ENCODE measurements at places on chromosomes 5 and 9.

DNA sequence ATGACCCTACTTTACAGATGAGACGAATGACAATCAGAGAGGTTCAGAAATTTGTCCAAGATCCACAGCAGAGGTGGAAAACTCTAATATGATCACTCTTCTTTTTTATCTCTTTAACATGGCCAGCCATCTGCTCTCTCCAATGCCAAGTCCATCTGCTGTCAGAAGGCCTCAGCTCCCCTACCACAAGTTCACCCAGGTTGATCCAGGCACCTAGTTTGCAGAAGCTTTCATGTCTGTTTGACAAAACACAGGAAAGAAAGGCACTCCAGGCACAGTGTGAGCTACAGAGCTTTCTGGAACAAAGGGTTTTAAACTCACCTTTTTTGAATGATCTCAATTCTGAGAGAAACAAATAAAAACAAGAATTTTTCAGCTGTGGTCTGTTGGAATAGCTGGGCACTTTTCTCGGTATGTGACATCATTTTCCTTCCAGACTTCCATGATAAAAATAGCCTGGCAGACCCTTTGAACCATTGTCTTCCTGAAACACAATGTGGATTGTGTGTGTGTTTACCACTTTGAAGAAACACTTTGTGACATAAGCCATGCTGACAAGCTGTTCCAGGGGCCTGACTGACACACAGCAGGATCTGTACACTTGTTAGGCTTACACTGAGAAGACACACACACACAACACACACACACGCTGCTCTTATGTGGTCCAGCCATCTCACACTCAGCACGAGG, 214.3 kb downstream of the AGTPBP1 start:
- DNase-seq = no peak

DNA sequence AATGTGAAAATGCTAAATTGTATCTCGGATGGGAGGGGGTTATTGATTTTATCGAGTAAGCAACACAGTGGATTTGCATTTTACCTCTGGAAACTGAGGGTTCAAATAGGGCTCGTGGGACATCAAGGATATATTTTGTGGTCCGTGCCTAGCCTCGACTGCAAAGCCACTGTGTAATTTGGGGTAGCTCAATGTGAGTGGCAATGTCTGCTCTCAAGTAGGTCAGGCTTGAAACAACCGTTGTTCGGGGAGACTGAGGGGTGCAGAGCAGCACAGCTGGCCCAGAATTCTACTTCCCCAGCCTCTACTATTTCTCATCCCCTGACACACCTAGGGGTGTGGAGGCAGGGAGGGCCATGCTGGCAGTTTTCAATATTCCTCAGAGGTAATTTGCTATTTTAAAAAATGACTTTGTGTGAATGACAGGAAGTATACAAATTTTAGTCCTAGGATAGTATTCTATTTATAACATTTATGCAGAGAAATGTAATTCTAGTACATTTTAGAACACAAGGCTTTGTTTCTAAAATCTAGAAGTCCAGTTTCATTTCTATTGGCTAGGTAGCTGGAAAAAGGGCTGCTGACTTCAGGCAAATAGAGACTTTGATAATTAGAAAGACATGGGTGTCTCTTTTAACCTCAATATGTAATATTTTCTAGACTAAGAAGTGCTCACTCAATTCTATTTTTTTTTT, 1.4 kb upstream of the DAB2 start:
- no peak for DNase-seq

GRCh38 chr9:105681724-105682123, 12.6 kb upstream of the TMEM38B start:
- DNase-seq = no peak

- DNase-seq = no peak
Measured at GRCh38 chr9:18393340-18394130, 80.4 kb upstream of the ADAMTSL1 start.

- DNase-seq = no peak
Measured at GRCh38 chr5:37310360-37310759, 60.5 kb downstream of the NUP155 start.

GRCh38 chr5:21452449-21452848, 1400.7 kb downstream of the CDH12 start:
- no peak for DNase-seq

GRCh38 chr5:68251386-68251785, 35.8 kb downstream of the PIK3R1 start:
- peak; percentile 12 for DNase-seq

- no peak for DNase-seq
Measured at GRCh38 chr5:81181576-81182316, 51.4 kb upstream of the CKMT2 start.

DNA sequence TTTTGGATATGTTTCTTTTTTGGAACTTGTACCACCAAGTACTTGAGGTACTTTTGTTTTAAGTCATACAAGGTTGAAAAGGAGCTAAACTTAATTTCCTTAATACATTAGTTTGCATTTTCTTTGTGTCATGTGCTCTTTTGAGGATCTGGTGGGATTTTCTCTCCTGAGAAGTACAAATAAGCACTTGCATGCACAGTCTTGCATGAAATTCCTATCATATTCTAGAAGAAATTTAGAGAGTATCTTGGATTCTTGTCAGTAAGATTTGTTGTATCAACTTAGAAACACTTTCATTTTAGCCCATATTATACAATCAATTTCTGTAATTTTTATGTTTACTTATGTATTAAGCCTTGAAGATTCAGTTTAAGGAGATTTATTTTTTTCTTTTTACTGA, 64.9 kb downstream of the CCNH start:
- no peak for DNase-seq

GRCh38 chr9:113648586-113648985, 185.1 kb downstream of the RGS3 start:
- no peak for DNase-seq

DNA sequence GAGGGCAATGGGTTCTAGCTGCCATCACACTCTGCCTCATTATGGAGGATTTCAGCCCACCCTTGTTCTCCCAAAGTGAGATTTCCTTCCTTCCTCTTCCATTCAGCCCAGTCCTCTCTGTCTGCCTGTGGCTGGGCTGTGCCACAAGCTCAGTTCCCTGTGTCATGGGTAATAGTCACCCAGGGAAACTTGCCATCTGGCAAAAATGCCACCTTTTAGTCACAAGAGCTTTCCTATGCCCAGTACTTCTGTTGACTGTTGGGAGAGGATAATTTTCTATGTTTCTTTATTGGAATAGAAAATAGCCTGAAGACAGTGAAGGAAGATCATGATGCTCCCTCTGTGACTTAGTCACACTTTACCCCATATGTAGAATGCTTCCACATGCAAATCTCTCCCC, 71.4 kb downstream of the TLR4 start:
- DNase-seq = no peak

- DNase-seq = no peak
Measured at GRCh38 chr9:21677387-21677786, 125.0 kb upstream of the MTAP start.

DNA sequence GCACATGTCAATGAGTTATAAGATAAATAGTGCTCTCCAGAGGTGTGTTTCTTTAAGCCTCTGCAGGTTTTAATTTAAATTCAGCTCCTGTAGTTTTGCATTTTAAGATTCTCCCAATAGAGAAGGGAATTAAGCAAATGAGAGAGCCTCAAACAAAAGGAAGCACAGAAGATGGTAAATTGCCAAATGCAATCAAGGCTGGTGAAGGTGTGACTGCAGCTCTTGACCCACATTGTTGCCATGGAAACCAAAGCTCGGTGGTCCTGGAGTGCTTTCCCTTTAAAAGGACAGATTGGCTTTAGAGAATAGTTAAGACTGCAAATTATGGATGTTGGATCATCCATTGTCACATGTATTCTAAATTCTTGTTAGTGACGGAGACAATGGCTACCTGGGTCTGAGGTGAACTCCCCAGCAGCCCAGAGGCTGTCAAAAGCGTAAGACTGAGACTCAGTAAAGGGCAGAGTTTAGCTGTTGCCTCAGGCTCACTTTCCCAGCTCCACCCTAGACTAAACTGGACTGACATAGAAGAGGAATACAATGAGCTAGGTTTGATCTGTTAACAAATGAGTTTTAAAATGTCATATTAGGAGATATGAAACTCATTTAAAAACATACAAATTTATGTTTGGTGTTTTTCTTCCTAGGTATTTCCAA, 12.3 kb downstream of the GAPT start:
- no peak for DNase-seq

GRCh38 chr5:26482810-26483375, 555.5 kb downstream of the CDH9 start:
- no peak for DNase-seq

DNA sequence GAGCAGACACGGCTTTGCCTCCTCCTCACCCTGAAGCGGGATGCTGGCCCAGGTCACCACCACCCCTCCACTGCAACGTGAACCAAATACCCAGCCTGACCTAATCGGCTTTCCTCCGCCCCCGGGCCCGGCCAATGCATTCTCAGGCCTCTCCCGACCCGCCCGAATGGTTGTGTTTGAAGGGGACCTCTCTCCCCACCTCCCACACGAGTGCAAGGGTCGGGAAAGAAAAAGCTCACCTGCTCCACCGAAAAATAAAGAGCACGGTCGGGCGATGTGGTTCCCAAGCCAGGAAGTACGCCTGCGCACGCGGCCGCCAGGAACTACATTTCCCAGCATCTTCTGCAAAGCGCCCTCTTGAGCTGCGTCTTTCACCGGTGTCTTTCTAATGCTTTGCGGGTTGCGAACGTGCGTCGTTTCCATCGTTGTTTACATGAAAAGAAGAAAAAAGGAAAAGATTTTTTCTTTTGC, at the start of gene ZNF883:
TSS of gene ZNF883 (minus strand) at position 282 of the 471 bp plus-strand sequence.
- DNase-seq = peak; percentile 53

DNA sequence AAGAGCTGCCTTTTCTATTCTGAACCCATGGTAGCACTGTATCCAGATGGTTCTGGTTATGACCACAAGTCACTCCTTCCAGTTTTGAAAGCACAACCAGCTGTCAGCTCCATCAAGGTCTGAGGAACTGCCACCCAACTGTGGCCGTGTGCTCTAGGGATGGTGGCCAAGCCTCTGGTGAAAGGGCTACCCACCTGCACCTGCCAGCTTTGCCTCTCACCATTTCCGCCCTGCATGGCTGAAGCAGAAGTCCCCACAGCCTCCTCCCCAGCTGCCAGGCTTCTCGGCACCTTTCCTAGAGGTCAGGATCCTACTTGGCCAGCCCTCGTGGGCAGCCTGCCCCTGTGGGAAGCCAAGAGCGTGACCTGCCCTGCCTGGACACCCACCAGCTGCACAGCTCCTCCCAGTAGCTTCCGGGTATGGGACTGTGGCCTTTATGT, 16.8 kb downstream of the SEMA5A start:
- no peak for DNase-seq

DNA sequence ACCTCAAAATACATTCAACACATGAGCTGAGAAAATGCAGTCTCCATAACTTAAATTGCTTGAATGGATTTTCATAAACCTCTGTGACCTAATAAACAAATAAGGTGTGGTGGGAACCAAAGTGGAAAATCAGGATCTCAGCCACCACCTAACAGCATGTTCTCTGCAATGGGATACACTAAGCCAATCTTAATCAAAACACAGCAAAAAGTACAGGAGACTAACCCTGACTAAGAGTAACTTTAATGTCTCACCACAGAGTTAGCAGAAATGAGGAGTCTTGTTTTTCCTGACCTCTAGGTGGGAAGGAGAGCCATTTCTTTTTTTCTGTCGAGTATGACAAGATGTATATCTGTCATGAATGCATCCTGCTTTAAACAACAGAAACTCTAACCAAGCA, 48.5 kb downstream of the PLK2 start:
- DNase-seq = no peak

GRCh38 chr5:80291761-80292160, 28.0 kb upstream of the SPZ1 start:
- no peak for DNase-seq

GRCh38 chr9:70012569-70012968, 31.1 kb upstream of the MAMDC2 start:
- DNase-seq = no peak

DNA sequence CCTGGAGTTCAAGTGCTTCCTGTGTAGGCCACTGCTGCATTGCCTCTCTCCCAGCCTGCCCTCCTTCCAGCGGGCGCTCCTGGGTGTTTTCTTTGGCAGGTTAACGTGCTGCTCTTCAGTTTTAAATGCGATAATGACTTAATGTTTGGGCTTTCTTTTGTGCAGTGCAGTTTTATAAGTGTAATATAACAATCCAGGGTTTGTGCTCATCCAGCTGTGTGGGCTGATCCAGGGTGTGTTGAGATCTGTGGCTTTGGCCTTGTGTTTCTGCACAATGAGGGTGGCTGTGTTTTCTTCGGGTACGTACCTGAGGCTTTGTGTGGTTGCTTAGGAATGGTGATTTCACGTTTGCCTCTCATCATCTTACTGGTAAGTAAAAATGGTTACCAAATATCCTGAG, 50.6 kb downstream of the PCSK5 start:
- no peak for DNase-seq

DNA sequence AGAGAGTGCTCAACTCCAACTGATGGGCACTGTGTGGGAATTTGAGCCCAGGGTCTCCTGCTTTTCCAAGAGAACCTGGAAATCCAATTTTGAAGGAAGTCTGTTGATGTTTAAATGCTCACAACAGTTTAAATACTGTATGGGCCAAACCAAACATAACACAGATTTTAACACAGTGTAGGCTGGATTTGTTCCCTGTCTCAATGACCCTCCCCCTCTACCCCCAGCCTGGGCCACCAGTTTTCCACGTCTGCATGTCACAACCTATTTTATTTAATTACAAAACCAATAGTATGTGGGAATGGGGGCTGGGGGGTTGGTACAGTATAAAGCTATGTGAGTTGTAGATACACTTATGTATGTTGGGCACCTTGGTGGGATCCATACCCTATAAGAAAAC, 11.7 kb downstream of the PALM2AKAP2 start:
- DNase-seq = no peak

- no peak for DNase-seq
Measured at GRCh38 chr5:124030043-124030491, 518.1 kb downstream of the CSNK1G3 start.

GRCh38 chr9:95118596-95118995, 198.9 kb downstream of the FANCC start:
- no peak for DNase-seq

DNA sequence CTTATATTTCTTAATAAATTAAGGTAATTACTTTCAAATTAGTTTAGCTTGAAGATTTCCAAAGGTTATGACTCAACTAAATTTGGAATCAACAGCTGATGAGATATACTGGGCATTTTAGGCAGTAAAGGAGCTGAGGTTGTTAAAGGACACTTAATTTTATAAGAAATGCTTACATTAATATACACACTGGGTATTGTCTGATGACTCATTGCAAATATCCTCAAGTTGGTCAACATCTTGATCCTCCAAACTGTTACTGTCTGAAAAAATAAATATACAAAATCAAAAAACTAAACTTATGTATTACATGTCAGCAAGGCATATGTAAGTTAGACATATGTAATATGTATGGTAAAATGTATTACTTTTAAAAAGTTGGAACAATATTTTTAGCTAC, 3.4 kb downstream of the GFM2 start:
- DNase-seq = no peak

DNA sequence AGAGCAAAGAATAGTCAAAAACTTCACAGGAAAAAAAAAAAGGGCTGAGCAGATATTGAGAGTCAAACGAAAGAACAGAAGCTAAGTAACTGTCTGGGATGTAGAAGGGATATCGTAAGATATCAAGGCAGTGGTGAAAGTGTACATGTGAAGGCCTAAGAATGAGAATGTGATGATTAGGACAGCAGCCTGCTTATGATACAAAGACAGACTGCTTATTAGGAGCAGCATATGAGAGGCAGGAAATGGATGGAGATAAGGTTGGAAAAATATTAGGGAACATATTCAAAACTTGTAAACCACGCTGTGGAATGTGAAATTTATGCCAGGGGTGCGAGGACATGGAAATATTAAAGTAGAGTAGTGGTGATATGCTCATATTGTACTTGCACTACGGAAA, 133.1 kb upstream of the FAM174A start:
- no peak for DNase-seq

Data from CD4-positive, alpha-beta T cell treated with Interferon gamma for 1 hour (primary cell).